Activated naive CD8-positive, alpha-beta T cell treated with anti-CD3 and anti-CD28 coated beads for 36 hours (primary cell): ENCODE measurements at places on chromosomes 1 and 21.
A peak's percentile ranks its signal among the peaks of the same experiment; 100 is the strongest.

- no peak for DNase-seq
Observed at GRCh38 chr1:71634159-71634558, 553.3 kb upstream of the ZRANB2 start.

- DNase-seq: peak; percentile 2
Observed at GRCh38 chr1:100834777-100835660, 59.6 kb downstream of the EXTL2 start.

DNA sequence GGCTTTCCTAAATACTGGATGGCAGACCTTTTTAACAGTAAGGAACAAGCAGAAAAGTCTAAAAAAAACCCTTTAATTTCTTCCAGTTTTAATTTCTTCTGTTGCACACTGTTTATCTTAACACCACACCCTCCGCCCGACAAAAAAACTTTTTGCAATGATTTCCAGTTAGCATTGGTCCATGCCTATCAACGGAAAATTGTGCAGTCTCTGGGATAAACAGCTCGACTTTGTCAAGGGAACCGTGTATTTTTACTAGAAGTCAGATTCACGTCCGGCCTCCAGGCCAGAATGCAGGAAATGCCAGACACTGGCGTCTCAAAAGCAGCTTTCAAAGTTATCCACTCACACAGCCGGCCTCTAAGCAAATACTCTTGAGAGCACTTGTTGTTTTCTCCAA, 378 bp upstream of the NUP210L start:
- DNase-seq: no peak

- DNase-seq: no peak
Observed at GRCh38 chr1:60283690-60284089, 210.1 kb upstream of the C1orf87 start.

DNA sequence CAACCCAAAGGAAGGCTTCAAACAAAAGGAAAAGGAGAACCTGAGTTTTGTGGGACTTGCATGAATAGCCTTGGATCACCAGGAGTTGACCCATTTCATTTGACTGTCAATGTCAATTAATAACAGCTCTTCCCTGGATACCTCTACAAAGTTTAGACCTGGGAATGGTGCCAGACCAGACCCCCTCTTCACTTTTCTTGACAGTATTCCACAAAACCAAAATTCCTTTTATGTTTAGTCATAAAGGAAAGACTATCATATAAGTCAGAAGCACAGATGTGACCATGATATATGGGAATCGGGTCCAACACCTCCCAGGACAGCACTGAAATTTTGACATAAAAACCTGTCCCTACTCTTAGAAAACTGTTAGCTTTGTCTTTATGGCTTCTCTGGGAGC, 191.8 kb downstream of the LYPLAL1 start:
- DNase-seq: no peak

DNA sequence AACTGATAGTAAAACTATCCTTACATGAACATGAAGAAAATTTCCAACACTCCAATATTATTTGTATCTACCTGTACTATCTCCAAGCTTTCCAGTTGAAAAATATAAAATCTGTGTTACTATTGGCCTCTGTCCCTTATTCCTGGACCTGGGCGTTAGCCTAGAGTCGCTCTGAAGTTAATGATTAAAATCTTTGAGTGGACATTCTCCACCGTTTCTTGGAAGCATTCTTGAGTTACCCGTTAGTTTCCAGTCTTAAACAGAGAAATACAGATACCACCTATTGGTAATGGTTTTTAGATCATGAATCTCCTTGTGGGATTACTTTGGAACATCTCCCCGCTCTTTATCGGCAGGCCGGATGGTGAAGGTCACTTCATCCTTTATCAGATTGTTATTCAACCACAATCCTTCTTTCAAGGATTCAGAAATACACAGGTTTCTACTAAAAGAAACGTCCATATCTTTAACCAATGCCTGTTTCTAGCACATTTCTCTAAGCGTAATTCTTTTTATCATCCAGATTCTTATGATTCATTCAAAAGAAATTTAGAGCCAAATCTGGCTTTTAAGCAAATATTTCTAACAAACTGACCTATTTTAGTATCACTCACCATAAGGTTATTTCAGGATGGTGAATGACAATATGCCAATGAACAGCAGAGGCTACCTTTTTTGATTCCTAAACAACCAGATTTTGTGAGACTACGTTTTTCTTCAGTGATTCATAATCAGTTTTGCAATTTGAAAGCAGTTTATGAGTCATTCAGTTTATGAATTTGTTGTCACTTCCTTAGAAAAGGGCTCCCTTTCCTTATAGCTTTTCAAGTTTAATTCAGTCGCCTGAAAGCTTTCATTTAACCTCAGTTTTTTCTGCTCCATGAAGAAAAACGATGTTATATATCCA, 70.2 kb upstream of the ERRFI1 start:
- DNase-seq: no peak

GRCh38 chr1:64010316-64010715, 193.1 kb upstream of the UBE2U start:
- DNase-seq: no peak

GRCh38 chr1:116312681-116313069, 60.4 kb upstream of the ATP1A1 start:
- DNase-seq: no peak

GRCh38 chr1:81165963-81166362, 634.8 kb upstream of the ADGRL2 start:
- no peak for DNase-seq

DNA sequence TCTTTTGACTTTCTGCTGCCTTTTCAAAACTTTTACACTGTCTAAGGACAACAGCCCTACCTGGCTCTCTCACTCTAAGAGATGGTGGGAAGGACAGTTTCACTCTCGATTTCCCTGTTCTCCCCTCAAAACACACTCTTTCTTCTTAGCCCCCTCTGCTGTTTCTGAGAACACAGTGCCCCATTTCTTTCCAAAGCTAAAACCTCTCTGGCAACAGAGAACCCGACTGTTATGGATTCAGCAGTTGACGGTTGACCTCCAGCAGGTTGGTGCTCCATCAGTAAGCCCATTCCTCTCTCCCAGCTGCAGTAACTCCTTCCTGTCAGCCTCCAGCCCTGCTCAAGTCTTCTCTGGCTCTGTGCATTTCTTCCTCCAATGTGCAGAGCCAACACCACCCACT, 88.2 kb upstream of the ABCD3 start:
- no peak for DNase-seq

- DNase-seq: no peak
Observed at GRCh38 chr1:177190308-177190970, 19.7 kb downstream of the BRINP2 start.

DNA sequence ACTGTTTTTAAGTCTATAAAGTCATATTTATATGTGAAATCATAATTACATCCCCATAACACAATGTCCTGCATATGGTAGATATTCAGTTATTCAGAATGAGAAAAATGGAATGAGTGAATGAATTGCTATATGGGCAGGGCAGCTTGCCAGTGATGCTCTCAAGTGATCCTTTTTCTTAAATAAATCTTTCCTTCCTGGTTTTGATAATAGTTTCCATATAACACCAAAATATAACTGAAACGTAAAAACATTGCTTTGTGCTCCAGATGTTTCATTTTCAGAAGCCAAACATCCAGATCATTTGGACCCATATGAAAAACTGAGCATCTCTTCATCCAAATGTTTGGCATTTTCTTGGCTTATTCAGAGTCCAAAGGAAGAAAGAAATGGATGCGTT, 30.2 kb upstream of the RGS8 start:
- DNase-seq: no peak

GRCh38 chr1:6347641-6348487, 45.7 kb downstream of the ACOT7 start:
- peak; percentile 65 for DNase-seq

- DNase-seq: no peak
Observed at GRCh38 chr1:227841096-227841495, 25.6 kb downstream of the PRSS38 start.

GRCh38 chr1:156076609-156077429, 5.4 kb downstream of the MEX3A start:
- DNase-seq: no peak

- no peak for DNase-seq
Observed at GRCh38 chr21:45022736-45023135, 51.6 kb upstream of the ADARB1 start.

DNA sequence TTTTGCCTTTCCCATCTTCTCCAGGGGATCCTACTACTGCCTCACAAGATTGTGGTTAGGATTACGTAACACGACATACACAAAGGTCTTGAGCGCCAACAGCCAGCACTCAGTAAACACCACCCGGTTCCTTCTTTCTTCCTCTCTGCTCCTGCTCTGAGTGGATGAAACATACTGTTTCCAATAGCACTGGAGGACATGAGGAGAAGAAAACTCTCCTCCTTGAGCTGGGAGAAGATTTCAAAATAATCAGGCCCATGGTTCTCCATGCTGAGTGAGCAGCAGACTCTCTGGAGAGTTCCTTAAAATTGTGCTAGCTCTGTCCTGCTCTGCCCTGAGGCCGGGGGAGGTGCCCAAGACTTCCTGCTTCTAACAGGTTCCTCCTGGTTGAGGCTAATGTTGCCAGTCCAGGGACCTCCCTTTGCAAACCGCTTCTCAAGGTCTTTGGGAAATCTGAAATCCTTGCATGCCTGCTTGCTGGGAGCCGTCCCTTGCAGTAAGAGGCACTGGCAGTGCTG, 29.4 kb upstream of the MX1 start:
- DNase-seq: no peak

DNA sequence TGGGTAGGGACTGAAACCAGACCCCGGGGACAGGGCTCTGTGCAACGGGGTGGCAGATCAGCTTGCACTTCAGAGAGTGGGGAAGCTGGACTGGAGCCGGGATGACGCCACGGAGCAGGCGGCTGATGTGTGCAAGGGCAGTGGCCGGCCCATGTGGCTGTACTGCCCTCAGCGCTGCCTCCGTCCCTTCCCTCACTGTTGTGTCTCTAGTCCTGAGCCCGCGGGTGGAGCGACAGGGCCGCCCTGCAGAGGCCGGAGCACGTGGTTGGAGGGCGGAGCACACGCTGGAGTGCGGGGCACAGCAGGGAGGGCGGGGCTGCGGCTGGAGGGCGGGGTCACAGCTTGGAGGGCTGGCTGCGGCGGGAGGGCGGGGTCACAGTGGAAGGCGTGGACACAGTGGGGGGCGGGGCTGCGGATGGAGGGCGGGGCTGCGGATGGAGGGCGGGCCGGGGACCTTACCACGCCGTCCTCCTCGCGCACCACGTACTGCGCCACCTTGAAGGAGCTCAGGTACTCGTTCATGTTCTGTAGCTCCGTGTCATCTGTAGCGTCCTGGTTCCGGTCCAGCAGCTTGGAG, 52.4 kb downstream of the CHD5 start:
- DNase-seq: peak; percentile 68

DNA sequence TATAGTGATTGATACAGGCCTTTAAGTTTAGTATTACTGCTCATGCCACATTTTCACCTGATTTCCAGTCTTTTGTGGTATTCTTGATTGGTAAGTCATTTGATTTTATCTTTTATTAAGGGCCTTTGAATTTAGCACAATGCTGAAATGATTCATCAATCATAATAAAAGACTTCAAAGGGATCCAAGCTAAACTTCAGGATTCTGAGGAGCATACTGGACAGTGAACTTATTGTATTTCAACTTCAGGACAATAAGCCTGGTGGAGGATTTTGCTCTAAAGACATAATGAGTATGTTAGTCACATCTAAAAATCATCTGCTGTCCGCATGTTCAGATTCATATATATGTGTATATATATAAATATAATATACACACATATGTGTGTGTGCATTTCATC, 233.3 kb downstream of the SETD4 start:
- no peak for DNase-seq

DNA sequence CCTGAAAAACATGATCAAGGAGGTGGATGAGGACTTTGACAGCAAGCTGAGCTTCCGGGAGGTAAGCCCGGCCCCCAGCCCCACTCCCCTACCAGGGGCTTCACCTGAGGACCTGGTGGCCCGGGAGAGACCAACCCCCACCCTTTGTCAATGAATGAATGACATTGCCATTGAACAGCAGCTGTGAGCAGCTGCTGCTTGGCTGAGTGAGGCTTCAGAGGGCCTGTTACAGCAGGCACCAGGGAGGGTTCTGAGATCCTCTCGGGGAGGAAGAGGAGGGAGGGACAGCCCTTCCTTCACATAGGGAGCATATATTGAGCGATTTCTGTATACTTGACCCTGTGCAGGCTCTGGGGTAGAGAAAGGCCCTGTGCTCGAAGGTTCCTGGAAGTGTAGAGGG, 12.3 kb upstream of the CTRC start:
- DNase-seq: no peak

GRCh38 chr1:198520524-198521254, 19.8 kb downstream of the ATP6V1G3 start:
- peak; percentile 8 for DNase-seq

DNA sequence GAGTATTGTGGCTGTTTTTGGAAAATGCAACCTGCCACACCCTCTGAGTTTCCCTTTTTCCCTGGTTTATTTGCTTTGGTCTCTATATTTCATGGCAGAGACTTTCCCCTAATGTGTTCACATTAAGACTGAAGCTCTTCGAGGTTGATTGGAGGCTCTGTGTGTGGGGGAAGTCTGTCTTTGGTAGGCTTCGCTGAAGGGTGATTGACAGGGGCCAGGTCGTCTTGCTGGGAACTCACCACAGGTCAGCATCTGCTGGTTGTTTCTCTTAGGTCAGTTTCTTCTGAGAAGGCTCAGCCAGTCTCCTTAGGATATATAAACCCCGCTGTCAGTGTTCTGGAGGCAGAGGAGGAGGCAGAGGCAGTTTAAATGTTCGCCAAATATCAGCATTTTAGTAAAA, 249.4 kb downstream of the RPS6KC1 start:
- no peak for DNase-seq

DNA sequence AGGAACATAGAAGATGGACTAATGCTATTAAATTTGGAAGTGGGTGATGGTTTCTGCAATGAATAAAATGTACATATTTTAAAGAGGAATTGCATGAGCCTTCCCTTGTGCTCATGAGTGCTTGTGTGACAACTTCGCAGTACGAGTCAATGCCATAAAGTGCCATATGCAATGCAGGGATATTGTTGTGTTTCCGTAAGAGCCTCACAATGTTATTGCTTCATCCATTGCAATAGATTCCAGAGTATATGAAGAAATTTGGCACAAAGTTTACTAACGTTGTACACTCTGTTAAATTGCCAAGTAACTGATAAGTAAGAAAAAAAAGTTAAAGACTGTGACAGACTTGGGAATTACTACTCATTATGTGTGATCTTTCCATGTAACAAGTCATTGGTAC, 22.3 kb downstream of the BTG3 start:
- DNase-seq: no peak

- peak; percentile 21 for DNase-seq
Observed at GRCh38 chr1:71046891-71047634, 553 bp downstream of the PTGER3 start.

GRCh38 chr1:17118706-17119075, 560 bp downstream of the PADI2 start:
- DNase-seq: no peak

DNA sequence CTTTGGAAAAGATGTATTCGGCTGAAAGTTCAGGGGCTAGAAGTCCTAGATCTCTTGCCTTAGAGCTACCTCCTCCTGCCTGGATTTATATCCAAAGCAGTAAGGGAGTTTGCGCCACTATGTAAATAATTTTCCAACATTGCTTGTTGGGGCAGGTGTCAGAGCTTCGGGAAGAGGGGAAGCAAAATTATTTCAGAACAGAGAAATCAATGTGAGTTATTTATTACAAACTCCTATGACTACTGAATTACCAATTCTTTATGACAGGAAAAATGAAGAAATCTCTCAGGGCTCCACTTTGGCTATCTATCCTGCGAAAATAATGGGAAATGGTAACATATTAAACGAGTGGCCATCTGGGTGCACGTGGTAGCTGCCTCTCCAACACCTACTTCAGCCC, at the start of gene CRP:
TSS of gene CRP (minus strand) at position 61 of the 400 bp plus-strand sequence. CDS start 104 bp downstream, outside the sequence.
- DNase-seq: no peak
